ENCODE measurements at places on chromosomes 5 and 9. TPM values are rescaled to one million over a fixed set of nuclear protein-coding genes. Genes with fewer than 3 reads are reported as not detected.

GRCh38 chr9:125620216-125620615 is 86.8 kb downstream of the MAPKAP1 start:
- H3K27me3 ChIP-seq = no peaks in the 10 kb centered on the region
- H3K27ac ChIP-seq = no peak overlapping the region
- no peaks in the 10 kb centered on the region for H3K4me1 ChIP-seq
- H3K36me3 ChIP-seq = no peaks in the 10 kb centered on the region
- H3K4me3 ChIP-seq = no peak overlapping the region

DNA sequence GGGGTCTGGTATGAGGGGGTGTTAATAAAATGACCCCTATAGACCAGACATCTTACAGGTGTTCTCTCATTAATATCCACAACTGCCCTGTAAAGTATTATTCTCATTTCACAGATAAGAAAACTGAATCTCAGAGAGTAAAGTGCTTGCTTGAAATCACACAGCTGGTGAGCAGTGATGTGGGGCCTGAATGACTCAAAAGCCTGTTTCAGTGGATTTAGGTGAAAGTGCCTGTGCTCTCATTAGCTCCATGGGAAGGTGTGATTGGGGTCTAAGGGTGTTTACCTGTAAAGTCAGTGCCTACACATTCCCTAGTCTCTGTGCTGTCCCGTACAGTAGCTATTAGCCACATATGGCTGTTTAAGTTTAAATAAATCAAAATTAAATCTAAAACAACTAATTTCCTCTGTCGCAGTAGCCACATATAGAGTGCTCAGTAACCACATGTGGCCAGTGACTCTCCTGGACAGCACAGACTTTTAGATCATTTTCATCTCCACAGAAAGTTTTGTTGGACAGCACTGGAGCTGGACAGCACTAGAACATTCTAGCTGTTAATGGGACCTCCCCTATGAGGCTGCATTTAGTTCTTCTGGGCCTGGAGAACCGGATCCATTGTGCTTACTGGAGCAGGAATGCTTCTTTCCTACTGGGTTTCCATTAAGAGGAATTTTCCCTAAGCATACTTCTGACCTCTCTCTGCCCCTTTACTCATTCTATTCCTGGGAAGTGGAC is 52.5 kb upstream of the SEMA6A start:
- H3K36me3 ChIP-seq = no peaks in the 10 kb centered on the region
- H3K27ac ChIP-seq = no peak overlapping the region
- DNase-seq = no peak

- no peak overlapping the region for H3K4me3 ChIP-seq
- no peaks in the 10 kb centered on the region for H3K4me1 ChIP-seq
- H3K36me3 ChIP-seq = no peaks in the 10 kb centered on the region
- no peak overlapping the region for H3K27ac ChIP-seq
- no peak for DNase-seq
These were observed 29.3 kb upstream of the UHRF2 start for GRCh38 chr9:6383551-6384225.

DNA sequence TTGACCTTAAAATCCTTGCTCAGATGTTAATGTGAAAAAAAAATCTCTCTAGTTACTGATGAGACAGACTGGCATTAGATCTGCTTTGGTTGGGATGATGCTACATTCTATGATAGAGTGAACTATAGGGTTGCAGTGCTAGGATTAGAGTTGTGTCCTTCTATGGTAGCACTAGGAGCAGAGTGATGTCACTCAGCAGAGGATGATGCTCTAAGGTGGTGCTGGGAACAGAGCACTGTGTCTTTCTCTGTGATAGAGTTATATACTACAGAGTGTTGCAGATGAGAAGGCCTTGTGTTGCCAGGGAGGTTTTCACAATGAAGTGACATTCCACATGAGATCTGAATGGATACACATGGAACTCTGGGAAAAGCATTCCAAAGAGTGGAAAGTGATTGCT is 462.3 kb downstream of the CDH12 start:
- H3K4me3 ChIP-seq = no peak overlapping the region
- DNase-seq = no peak
- H3K27me3 ChIP-seq = no peaks in the 10 kb centered on the region
- H3K4me1 ChIP-seq = no peaks in the 10 kb centered on the region
- no peak overlapping the region for H3K27ac ChIP-seq

GRCh38 chr5:72226950-72227349 is 93.1 kb downstream of the MRPS27 start:
- no peak overlapping the region for H3K27ac ChIP-seq
- no peak overlapping the region for H3K4me3 ChIP-seq
- peaks cover 25% of the 10 kb centered on the region for H3K36me3 ChIP-seq
- no peaks in the 10 kb centered on the region for H3K27me3 ChIP-seq
- H3K4me1 ChIP-seq = peaks cover 5% of the 10 kb centered on the region

DNA sequence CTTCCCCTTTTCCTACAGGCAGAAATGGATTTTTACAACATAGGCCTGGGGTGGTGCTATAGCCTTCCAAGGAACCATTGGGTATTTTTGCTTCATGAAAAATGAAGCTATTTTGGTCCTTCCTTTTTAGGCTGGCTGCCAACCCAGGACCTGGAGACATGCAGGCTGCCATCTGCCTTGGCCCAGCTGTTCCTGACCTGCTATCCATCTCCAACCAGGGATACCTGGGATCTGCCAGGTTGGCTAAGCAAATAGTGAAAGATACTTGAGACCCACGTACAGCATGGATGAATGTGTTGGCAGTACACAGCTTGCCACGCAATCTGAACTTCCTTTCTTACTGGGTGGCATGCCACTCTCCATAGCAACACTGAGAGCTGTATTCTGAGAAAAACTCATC is 31.1 kb downstream of the MRPS27 start:
- H3K27me3 ChIP-seq = no peaks in the 10 kb centered on the region
- H3K4me3 ChIP-seq = no peak overlapping the region
- no peak for DNase-seq
- H3K27ac ChIP-seq = no peak overlapping the region
- no peaks in the 10 kb centered on the region for H3K4me1 ChIP-seq
- peaks cover 4% of the 10 kb centered on the region for H3K36me3 ChIP-seq

DNA sequence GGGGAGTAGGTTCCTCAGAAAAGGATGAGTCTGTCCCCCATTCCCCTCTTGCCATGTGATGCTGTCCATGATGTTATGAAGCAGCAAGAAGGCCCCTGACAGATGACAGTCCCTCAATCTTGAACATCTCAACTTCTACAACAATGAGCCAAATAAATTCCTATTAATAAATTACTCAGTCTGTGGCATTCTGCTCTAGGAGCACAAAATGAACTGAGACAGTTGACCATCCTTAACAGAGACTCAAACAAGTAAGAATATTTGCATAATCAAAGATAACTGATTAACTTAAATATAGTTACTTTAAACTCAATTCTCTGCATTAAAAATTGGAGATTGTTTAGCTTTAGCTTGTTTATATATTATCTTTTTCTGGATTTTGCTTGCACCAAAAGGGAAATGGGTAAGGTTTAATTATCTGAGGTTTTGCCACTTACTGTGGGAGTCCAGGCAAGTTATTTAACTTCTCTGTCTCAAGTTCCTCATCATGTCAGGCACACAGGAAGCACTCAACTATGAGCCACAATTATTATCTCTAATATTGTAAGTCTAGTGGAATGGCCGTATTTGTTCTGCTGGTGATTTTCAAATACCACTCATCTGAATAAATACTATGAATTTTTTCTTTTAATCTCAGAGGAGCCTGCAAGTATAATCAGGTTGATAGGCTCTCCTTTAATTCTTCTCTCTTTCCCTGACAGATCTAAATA is 162.9 kb downstream of the TSSK1B start:
- H3K27me3 ChIP-seq = no peaks in the 10 kb centered on the region
- H3K36me3 ChIP-seq = no peaks in the 10 kb centered on the region
- H3K4me3 ChIP-seq = no peak overlapping the region
- DNase-seq = no peak

- no peaks in the 10 kb centered on the region for H3K36me3 ChIP-seq
- H3K4me1 ChIP-seq = no peaks in the 10 kb centered on the region
- no peak overlapping the region for H3K4me3 ChIP-seq
- no peaks in the 10 kb centered on the region for H3K27me3 ChIP-seq
- no peak overlapping the region for H3K27ac ChIP-seq
- DNase-seq = no peak
These were observed 74.2 kb downstream of the WWC1 start for GRCh38 chr5:168365581-168366081.

- H3K27ac ChIP-seq = no peak overlapping the region
- H3K36me3 ChIP-seq = no peaks in the 10 kb centered on the region
- H3K4me3 ChIP-seq = no peak overlapping the region
- no peaks in the 10 kb centered on the region for H3K27me3 ChIP-seq
- DNase-seq = no peak
These were observed 551.8 kb upstream of the TYRP1 start for GRCh38 chr9:12141422-12141821.

GRCh38 chr9:134393582-134394280 is 67.5 kb downstream of the RXRA start:
- peaks cover 75% of the 10 kb centered on the region for H3K4me1 ChIP-seq
- no peak overlapping the region for H3K4me3 ChIP-seq
- no peaks in the 10 kb centered on the region for H3K27me3 ChIP-seq
- H3K27ac ChIP-seq = peak overlapping the region; percentile 61

GRCh38 chr5:58450811-58451629 is 8.9 kb downstream of the PLK2 start:
- no peaks in the 10 kb centered on the region for H3K27me3 ChIP-seq
- H3K36me3 ChIP-seq = no peaks in the 10 kb centered on the region
- no peak overlapping the region for H3K27ac ChIP-seq

- no peaks in the 10 kb centered on the region for H3K36me3 ChIP-seq
- DNase-seq = no peak
- H3K27me3 ChIP-seq = no peaks in the 10 kb centered on the region
- no peak overlapping the region for H3K27ac ChIP-seq
- H3K4me3 ChIP-seq = no peak overlapping the region
These were observed 250.5 kb downstream of the DENND1A start for GRCh38 chr9:123679330-123679987.

- no peaks in the 10 kb centered on the region for H3K27me3 ChIP-seq
- H3K4me3 ChIP-seq = no peak overlapping the region
- no peak for DNase-seq
These were observed 23.9 kb upstream of the TERT start for GRCh38 chr5:1318659-1319251.

GRCh38 chr5:72248410-72248981 is 71.5 kb downstream of the MRPS27 start:
- no peaks in the 10 kb centered on the region for H3K27me3 ChIP-seq
- no peaks in the 10 kb centered on the region for H3K36me3 ChIP-seq
- no peak overlapping the region for H3K4me3 ChIP-seq
- H3K27ac ChIP-seq = peak overlapping the region; percentile 55
- no peak for DNase-seq

DNA sequence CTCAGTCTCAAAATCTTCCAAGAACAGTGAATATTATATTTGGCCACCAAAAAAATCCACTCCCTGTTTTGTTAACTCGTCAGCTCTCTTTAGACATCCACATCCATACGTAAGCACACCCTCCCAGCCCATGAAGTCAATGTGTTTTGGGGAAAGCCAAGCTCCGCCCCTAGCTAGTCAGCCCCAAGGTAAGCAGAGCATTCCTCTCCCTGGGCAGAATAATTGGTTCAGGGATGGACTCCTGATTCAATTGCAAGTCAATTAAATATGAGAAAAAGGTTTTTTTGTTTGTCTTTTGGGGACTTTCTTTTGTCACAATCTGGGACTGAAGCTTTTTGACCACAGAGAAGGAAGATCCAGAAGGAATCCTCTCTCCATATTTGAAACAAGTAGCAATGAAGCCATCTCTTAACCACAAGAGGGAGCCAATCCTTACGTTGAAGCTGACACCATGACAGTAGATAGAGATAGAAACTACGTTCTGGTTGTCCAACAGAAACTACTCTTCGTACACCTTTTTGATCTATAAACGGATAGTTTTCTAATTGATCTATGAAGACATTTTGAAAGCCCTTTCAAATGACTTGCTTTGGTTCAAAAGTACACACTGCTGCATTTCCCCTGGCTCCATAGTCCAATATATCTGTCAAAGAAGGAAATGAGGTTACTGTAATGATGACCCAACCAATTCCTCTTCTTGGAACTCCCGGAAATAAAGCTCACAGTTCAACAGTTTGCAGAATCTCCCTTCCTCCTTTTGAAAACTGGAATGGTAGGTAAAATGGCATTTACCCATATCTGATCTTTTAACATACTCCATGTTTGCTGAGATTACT is 166.4 kb downstream of the TLE1 start:
- no peaks in the 10 kb centered on the region for H3K36me3 ChIP-seq
- H3K27ac ChIP-seq = no peak overlapping the region
- DNase-seq = no peak
- H3K4me3 ChIP-seq = no peak overlapping the region

DNA sequence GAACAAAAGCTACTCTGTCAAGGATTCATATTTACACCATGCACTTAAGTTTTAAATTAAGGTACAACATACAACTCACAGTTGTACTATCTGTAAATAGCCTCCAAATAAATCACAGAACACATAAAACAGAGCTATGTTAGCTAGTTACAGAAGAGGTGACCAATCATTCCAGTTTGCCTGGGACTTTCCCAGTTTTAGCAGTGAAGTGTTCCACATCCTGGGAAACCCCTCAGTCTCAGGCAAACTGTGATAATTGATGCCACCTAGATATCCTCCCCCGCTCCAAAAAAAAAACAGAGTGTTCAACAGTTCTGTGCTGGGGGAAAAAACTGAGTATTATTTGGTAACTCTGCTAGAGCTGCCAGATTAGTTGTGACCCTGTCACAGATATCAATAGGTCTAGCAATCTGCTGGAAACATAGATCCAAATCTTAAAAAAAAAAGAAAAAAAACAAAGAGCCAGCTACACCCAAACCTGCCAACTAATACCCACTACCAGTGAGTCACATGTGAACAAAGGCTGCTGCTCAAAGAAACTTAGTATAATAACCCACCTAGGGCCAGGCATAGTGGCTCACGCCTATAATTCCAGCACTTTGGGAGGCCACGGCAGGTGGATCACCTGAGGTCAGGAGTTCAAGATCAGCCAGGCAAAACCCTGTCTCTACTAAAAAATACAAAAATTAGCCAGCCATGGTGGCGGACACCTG is 5.7 kb downstream of the TBCA start:
- no peak overlapping the region for H3K27ac ChIP-seq
- H3K4me3 ChIP-seq = no peak overlapping the region
- no peak for DNase-seq
- H3K27me3 ChIP-seq = no peaks in the 10 kb centered on the region

GRCh38 chr5:159825551-159826051 is 90.7 kb upstream of the ADRA1B start:
- DNase-seq = no peak
- no peaks in the 10 kb centered on the region for H3K4me1 ChIP-seq

The MSH3 gene
- polyA plus RNA-seq = 13.1 TPM

The CDH9 gene
- polyA plus RNA-seq = not detected

The CAVIN4 gene
- polyA plus RNA-seq = not detected

The SLC1A1 gene
- not detected for polyA plus RNA-seq

The PCDHB10 gene
- not detected for polyA plus RNA-seq

The ZBED3 gene
- polyA plus RNA-seq = 1.6 TPM

The INSYN2B gene
- not detected for polyA plus RNA-seq

The SPOCK1 gene
- not detected for polyA plus RNA-seq

The CYFIP2 gene
- 534 TPM for polyA plus RNA-seq

The TOR4A gene
- polyA plus RNA-seq = 1.8 TPM

The GHR gene
- polyA plus RNA-seq = not detected

The RNF180 gene
- not detected for polyA plus RNA-seq

The PCDHB12 gene
- not detected for polyA plus RNA-seq

Data from CD8-positive, alpha-beta memory T cell (primary cell).